ENCODE measurements at places on chromosomes 12 and 14.

DNA sequence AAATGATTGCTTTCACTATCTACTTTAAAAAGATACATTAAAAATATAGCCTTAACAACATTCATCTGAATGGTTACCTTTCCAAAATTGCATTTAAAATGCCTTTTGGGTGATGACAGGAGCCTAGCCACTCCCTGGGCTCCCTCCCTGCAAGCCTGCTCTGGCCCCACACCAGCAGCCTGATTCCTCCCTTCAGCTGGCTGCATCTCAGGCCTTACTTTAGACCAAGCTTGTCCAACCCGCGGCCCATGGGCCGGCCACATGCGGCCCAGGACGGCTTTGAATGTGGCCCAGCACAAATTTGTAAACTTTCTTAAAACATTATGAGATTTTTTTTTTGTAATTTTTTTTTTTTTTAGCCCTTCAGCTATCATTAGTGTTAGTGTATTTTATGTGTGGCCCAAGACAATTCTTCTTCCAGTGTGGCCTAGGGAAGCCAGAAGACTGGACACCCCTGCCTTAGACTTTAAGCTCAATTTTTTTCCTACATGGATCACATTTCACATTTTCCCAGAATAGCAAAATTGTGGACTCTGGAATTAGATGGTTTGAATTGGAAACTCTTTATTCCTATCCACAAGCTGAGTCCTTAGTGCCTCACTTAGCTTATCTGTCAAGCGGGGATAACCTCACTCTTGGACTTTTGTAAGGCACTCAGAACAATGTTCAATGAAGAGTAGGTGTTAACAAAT is 124.4 kb downstream of the MYRFL start:
- DNase-seq: no peak

- no peak for DNase-seq
Measured at GRCh38 chr12:121345151-121345815, 6.9 kb downstream of the ANAPC5 start.

- DNase-seq: no peak
Measured at GRCh38 chr14:24954700-24955037, 95.3 kb downstream of the STXBP6 start.

DNA sequence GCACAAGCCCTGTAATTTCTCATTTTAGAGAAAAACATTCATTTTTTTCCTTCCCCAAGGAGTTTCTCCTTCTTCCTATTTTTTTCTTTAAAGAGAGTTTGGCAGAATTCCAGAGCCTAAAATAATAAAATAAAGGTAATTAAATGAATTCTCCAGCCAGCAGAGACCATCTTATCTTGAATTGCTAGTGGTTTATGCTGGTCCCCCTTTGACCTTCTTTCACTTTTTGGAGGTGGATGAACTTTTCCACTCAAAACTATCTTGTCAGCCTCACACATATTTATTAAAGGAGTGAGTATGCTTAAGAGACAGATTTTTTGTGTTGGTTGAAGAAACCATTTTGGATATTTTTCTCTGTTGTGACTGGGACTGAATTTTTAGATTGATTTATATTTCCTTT is 47.6 kb downstream of the ADIPOR2 start:
- no peak for DNase-seq

GRCh38 chr12:90301561-90302133 is 593.0 kb upstream of the ATP2B1 start:
- no peak for DNase-seq

DNA sequence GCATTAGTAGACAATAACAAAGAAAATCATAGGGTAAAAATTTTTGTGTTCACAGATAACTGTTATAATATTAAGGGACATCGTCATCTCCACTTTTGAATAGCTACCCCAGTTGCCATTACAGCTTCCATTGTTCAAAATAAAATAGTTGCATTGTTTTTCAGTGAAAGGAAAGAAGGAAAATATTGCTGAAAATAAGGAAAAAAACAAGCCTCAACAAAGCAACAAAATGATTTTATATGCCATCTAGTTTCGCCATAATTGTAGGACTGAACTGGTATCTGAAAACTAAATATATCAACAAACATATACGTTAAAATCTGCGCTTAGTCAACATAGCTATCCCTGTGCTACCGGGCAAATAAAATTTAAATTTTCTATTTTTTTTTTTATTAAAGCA is 3.3 kb downstream of the CDK17 start:
- DNase-seq: no peak

DNA sequence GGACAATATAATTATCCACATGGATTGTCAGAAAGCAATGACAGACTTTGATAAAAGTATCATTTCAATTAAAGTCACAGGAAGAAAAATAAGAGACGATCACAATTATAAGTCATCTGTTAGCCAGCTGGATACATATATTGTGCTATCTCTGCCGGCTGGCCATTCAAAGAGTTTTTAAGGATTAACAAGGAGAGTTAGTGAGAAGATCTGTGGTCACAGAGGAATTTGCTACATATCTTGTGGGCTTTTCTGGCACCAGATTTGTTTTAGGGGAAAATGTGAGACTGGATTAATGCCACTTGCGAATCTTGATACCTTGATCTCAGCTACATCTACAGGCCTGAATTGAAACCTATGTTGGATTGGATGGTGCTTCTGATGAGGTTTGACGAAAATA is 90.9 kb upstream of the MANSC4 start:
- no peak for DNase-seq

DNA sequence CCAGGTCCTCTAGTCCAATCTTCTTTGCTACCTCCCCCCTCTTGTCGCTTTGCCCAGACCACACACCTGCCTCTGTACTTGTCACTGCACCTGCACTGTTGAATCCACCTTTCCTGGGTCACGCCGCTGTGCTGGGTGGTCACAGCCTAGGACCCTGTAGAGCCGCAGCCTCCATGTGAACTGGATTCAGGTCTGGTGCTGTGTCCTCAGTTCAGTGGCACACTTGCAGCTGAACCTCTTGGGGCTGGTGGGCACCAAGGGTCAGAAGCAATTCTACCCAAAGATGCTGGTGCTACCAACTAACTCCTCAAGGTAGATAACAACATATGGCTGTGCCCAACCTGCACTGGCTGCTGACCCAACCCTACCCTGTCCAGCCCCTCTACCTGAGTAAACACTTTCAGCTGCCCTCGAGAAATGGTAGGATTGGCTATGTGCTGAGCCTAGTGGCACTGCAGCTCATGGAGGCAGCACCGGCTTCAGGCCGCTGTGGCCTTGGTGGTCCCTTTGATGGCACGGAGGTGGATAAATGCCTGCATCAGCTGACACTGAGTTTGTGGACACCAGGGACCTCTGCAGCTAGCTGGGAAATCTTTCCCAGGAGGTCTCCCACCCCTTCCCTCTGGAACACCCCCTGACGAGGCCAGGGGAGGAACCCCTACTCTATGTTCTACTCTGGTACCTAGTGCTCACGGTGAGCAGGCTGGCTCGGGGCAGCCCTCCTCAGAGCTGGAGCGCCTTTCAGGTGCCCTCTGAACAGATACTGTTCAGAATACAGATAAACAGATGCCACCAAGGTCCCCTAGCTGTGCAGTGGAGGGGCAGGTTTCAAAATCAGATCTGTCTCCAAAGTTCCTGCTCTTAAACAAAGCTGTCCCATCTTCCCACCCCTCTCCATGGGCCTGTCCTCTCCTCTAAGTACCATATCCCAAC is 14.3 kb downstream of the AGAP2 start:
- DNase-seq: no peak

DNA sequence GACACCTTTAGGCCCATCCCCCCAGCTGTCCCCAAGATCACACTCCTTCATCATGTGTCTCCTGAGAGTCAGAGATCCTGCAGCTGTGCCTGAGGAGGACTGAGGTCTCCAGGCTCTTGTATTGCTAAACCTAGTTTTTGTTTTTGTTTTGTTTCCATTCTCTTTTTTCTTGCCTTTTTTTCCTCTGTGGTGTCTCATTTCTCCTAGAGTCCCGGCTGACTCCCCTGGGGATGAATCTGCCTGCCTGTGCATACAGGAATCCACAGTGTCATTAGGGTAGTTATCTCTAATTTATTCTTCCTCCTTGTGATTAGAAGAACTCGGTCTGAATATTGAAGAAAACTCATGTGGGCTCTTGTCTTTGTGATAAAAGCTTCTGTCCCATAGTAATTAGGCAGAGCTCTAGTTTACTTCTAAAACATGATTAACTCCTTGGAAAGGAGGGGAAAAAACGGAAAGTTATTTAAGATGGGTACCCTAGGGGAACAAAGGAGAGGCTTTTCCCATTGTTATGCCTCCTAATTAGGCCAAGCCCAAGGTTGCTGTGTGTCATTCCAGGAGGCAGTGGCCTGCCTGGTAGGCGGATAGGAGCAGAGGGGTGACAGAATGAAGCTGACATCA is 343.2 kb downstream of the ZFP36L1 start:
- DNase-seq: no peak

DNA sequence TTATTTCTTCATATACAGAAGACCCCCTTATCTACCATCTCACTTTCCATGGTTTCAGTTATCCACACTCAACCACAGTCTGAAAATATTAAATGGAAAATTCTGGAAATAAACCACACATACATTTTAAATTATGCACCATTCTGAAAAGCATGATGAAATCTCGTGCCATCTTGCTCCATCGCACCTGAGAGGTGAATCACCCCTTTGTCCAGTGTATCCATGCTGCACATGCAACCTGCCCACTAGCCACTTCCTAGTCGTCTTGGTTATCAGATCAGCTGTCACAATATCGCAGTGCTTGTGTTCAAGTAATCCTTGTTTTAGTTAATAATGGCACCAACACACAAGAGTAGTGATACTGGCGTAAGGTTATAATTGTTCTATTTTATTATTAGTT is 145.7 kb downstream of the C12orf42 start:
- DNase-seq: no peak

GRCh38 chr12:93500201-93500600 is 32.9 kb downstream of the MRPL42 start:
- no peak for DNase-seq

- no peak for DNase-seq
Measured at GRCh38 chr14:23941669-23942068, 11.9 kb upstream of the DHRS4 start.

GRCh38 chr12:64056741-64057140 is 165.4 kb downstream of the KICS2 start:
- DNase-seq: no peak

GRCh38 chr12:105331805-105332251 is 1.3 kb downstream of the C12orf75 start:
- DNase-seq: peak; percentile 60

GRCh38 chr14:97642631-97643030 is 845.4 kb downstream of the VRK1 start:
- DNase-seq: no peak

GRCh38 chr12:66108386-66108785 is 22.2 kb downstream of the LLPH start:
- DNase-seq: no peak

DNA sequence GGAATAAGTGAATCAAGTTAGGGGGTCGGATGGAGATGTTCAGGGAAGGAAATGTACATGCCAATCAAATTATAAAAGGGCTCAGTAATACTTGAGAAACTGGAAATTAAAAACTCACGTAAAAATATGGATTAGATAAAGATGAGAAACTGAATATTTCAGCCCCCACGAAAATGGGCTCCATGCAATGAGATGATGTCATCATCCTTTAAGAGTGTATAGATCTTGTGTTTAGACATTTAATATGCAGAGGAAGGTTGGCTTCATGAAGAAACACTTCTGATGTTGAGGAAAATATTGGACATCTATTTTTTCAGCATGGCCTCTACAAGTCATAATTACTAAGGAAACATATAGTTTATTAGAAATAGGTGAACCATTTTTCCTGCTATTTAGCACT is 9.5 kb downstream of the TBC1D30 start:
- DNase-seq: no peak

- DNase-seq: no peak
Measured at GRCh38 chr12:124302807-124303578, 8.1 kb downstream of the RFLNA start.

- DNase-seq: no peak
Measured at GRCh38 chr14:72500234-72500838, 393.6 kb downstream of the DPF3 start.

GRCh38 chr14:21455592-21455911 is 371 bp downstream of the CHD8 start:
- no peak for DNase-seq

DNA sequence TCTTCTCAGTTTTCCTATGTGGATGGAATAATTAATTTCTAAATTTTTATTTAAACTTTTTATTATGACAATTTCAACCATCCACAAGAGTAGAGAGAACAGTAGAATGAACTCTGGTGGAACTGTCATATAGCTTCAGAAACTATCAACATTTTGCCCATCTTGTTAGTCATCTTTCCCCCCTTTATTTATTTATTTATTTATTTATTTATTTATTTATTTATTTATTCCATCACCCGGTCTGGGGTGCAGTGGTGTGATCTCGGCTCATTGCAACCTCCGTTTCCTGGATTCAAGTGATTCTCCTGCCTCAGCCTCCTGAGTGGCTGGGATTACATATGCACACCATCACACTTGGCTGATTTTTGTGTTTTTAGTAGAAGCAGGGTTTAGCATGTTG is 23.5 kb downstream of the ADCK1 start:
- DNase-seq: no peak

- DNase-seq: no peak
Measured at GRCh38 chr14:31138301-31138700, 69.3 kb downstream of the HECTD1 start.

- DNase-seq: no peak
Measured at GRCh38 chr14:54715239-54715638, 148.3 kb downstream of the SAMD4A start.

GRCh38 chr14:23447361-23448350 is 12.2 kb upstream of the MYH7 start:
- no peak for DNase-seq

- no peak for DNase-seq
Measured at GRCh38 chr14:100282083-100282350, 24.2 kb downstream of the SLC25A29 start.

- no peak for DNase-seq
Measured at GRCh38 chr12:30243426-30243825, 452.2 kb downstream of the IPO8 start.

DNA sequence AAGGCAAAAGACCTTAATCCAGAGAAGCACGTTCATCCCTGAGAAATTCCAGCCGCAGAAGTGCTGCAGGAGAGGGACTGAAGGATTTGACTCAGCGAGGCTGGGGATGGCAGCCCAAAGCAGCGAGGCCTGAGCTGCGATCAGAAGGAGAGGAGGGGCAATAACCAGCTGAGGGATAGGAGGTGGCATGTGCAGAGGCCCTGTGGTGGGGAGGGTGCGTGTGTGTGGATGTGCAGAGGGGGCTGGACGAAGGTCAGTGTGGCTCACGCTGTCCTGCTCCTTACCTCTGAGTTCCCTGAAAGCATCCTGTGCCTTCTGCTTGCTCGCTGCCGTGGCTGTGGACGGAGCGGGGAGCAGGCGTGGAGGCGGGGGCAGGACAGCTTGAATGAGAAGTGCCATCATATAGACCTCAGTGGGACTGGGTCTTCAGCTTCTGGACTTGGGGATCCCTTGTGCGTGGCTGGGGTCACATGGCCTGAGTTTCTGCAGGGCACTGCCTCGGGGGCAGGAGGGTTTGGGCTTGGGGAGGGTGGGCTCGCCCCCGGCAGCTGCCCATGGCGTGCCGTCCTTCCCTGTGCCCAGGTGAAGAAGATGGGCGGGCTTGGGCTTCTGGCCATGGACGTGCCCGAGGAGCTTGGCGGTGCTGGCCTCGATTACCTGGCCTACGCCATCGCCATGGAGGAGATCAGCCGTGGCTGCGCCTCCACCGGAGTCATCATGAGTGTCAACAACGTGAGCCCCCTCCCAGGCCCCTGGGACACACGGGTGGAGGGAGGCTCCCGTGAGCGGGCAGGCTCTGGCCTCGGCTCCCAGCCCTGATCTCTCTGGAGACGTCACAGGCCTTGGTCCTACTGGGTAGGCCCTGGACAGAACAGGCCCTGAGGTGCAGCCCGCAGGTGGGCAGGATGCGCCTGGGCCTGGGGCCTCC is 11.0 kb downstream of the ACADS start:
- no peak for DNase-seq

Measured in NCI-H187 (cell line).